CD8-positive, alpha-beta T cell (primary cell): ENCODE measurements at places on chromosomes 12 and 14. TPM values are rescaled to one million over a fixed set of nuclear protein-coding genes. Genes with fewer than 3 reads are reported as not detected.

- DNase-seq: no peak
Observed at GRCh38 chr14:22188318-22188717, 400.7 kb downstream of the DAD1 start.

Gene KLHL42
- total RNA-seq: 11.1 TPM

- no peak for DNase-seq
Observed at GRCh38 chr12:108939594-108939993, 59.7 kb downstream of the DAO start.

DNA sequence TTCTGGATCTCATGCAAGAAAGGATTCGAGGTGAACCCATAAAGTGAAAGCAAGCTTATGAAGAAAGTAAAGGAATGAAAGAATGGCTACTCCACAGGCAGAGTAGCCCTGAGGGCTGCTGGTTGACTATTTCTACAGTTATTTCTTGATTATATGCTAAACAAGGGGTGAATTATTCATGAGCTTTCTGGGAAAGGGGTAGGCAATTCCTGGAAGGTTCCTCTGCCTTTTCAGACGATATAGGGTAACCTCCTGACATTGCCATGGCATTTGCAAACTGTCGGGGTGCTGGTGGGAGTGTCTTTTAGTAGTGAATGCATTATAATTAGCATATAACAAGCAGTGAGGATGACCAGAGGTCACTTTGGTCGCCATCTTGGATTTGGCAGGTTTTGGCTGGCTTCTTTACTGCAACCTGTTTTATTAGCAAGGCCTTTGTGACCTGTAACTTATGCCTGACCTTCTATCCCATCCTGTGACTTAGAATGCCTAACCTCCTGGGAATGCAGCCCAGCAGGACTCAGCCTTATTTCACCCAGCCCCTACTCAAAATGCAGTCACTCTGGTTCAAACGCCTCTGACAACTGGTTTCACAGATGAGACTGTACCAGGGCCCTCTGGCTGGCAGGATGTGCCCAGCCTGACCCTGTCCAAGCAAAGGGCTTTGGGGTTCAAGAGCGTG is 157.7 kb upstream of the SFSWAP start:
- no peak for DNase-seq

DNA sequence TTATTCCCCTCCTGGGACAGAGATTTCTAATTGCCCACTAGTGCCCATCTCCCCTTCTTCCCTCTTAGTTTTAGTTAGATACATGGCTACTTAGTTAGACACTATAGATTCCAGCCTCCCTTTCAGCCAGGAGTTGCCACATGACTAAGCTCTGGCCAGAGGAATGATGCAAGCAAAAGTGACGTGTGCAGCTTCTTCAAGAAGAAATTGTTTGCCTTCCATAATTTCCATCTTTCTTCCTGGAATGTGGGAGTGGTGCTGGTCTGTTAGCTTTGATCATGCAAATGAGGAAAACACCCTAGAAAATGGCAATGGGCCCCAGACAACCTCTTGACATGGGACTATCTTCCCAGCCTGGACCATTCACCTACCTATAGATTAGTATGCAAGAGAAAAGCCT is 21.4 kb downstream of the CCDC177 start:
- DNase-seq: no peak
